ENCODE measurements at places on chromosomes 2 and 18. TPM values are rescaled to one million over a fixed set of nuclear protein-coding genes. Genes with fewer than 3 reads are reported as not detected.

The AKAIN1 gene
- total RNA-seq = not detected

The SEPTIN2 gene
- total RNA-seq = 216 TPM

The CAPN14 gene
- total RNA-seq = 1.1 TPM

The RAMP1 gene
- 0.69 TPM for total RNA-seq

The KCNJ13 gene
- not detected for total RNA-seq

The MTLN gene
- 110 TPM for total RNA-seq

The VIT gene
- total RNA-seq = not detected

DNA sequence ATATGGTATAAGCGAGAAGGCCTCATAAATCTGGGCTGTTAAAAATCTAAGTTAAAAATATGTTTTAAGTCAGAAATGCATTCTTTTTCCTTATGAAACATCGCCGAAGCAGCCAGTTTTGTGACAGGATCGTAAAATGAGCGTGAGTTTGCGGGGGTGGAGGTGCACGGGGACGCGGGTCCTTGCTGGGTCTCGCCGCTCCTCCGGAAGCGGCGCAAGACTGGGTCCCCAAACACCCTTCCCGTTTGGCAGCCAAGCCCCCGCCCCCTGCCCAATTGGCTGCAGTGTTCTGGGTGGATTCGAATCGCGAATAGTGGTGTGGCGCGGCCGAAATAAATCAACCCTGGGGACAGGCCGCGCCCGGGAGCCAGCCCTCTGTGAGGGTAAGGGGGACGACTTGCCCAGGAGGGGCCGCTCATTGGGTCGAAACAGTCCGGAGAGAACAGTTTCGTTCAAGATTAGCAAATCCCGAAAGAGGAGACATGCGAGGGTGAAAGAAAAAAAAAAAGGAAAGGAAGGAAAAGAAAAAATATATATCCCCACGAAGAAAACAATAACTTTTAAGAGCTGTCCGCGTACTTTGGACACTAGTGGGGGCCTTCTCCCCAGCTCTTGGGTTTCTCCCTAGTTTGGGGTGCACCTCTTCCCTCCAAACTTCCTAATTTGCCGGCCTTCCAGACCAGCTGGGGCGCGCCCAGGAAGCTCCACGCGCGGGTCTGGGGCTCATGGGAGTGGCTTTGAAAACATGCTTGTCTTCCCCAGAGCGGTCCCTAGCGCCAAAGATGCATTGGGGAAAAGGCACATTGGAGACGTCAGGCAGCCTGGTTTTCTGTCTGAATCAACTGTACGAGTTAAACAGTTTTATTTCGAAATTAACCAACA, 3.1 kb upstream of the GATA6 start:
- DNase-seq = no peak
- no peaks in the 10 kb centered on the region for H3K36me3 ChIP-seq
- no peak overlapping the region for H3K27ac ChIP-seq
- peaks cover 71% of the 10 kb centered on the region for H3K27me3 ChIP-seq
- no peak overlapping the region for H3K4me3 ChIP-seq

DNA sequence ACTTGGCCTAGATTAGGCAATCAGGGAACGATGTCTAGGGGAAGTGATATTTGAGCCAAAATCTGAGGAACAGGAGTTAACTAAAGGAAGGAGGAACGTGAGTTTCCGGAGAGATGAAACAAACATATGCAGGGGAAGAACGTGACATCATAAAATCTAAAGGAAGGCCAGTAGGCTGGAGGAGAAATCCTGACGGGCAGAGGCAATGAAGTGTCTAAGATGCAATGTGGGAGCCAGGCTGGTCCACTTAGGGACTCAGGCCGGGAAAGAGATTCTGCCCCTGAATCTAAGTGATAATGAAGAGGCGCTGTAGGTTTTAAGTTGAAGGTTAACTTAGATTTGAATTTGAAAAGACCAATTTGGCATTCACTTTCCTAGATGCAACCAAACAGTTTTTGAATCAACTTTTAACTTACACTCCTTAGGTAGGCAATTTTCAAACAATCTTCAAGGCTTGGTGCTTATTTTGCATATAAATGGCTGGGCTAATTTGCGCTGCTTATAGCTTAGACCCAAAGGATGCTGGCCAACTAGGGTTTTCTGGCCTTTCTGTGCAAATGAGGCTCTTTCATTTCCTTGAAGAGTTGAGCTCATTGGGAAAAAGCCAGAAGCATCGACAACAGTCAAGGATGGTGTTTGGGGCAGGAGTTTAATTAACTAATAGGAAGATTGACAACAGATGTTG, 221.7 kb downstream of the SOX11 start:
- DNase-seq = no peak
- H3K36me3 ChIP-seq = no peaks in the 10 kb centered on the region
- H3K27me3 ChIP-seq = no peaks in the 10 kb centered on the region
- no peak overlapping the region for H3K27ac ChIP-seq
- no peak overlapping the region for H3K4me3 ChIP-seq
- no peaks in the 10 kb centered on the region for H3K4me1 ChIP-seq

GRCh38 chr2:101340141-101340551, 31.6 kb upstream of the RNF149 start:
- H3K4me3 ChIP-seq = no peak overlapping the region
- H3K4me1 ChIP-seq = peaks cover 19% of the 10 kb centered on the region
- no peaks in the 10 kb centered on the region for H3K36me3 ChIP-seq
- no peak for DNase-seq
- no peaks in the 10 kb centered on the region for H3K27me3 ChIP-seq

GRCh38 chr2:134146161-134146560, 107.7 kb upstream of the MGAT5 start:
- no peak for DNase-seq
- peaks cover 58% of the 10 kb centered on the region for H3K4me1 ChIP-seq
- H3K36me3 ChIP-seq = peaks cover 6% of the 10 kb centered on the region

- DNase-seq = no peak
- H3K4me1 ChIP-seq = peaks cover 58% of the 10 kb centered on the region
- H3K27me3 ChIP-seq = no peaks in the 10 kb centered on the region
- no peak overlapping the region for H3K4me3 ChIP-seq
Observed at GRCh38 chr2:148531235-148531634, 113.3 kb upstream of the EPC2 start.

GRCh38 chr2:217267758-217268157, 407.9 kb upstream of the TNP1 start:
- H3K27me3 ChIP-seq = peaks cover 22% of the 10 kb centered on the region
- H3K36me3 ChIP-seq = no peaks in the 10 kb centered on the region
- no peak for DNase-seq
- H3K4me3 ChIP-seq = no peak overlapping the region
- H3K27ac ChIP-seq = no peak overlapping the region
- no peaks in the 10 kb centered on the region for H3K4me1 ChIP-seq

DNA sequence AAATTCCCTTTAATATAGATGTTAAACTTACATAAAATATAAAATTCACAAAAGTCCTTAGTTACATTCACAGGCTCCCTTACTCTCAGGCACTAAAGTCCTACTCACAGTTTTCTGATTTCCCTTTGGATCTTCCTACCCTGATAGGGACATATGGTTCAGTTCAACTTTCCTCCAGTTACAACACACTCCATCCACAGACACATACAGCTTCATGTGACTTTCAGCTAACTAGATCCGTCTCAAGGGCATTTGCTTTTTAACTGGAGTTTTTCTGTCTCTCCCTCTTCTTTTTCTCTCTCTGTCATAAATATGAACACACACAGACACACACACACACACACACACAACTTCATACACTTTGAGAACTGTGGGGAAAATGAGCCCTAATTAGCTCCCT, 419.2 kb downstream of the LRP1B start:
- H3K27ac ChIP-seq = no peak overlapping the region
- no peak for DNase-seq
- H3K36me3 ChIP-seq = no peaks in the 10 kb centered on the region
- no peaks in the 10 kb centered on the region for H3K4me1 ChIP-seq
- H3K27me3 ChIP-seq = no peaks in the 10 kb centered on the region
- H3K4me3 ChIP-seq = no peak overlapping the region

GRCh38 chr2:85702800-85703199, 8.6 kb downstream of the GNLY start:
- no peaks in the 10 kb centered on the region for H3K36me3 ChIP-seq
- no peak for DNase-seq
- peaks cover 3% of the 10 kb centered on the region for H3K27me3 ChIP-seq

DNA sequence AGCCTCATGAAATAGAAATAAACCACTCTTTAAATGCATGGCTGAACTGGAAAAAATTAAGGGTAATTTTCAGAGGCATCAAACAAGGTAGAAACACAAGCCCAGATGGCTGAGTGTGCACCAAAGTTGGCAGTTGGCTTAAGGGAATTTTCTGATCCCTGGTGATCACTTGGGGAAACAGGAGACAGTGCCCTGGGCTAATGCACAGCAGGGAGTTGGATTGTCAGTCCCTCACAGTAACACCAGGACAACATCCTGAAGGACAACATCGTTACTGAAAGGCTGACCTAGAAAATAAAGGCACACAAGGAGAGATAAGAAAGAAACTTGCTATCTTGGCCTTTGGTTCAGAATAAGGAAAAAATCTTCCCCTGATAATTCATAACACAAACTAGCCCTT, 417.0 kb downstream of the SLC4A3 start:
- H3K4me3 ChIP-seq = no peak overlapping the region
- DNase-seq = no peak
- no peaks in the 10 kb centered on the region for H3K4me1 ChIP-seq

- H3K4me3 ChIP-seq = no peak overlapping the region
- H3K27me3 ChIP-seq = no peaks in the 10 kb centered on the region
- no peaks in the 10 kb centered on the region for H3K4me1 ChIP-seq
- DNase-seq = no peak
- H3K27ac ChIP-seq = no peak overlapping the region
Observed at GRCh38 chr18:6537475-6537874, 122.8 kb upstream of the L3MBTL4 start.

DNA sequence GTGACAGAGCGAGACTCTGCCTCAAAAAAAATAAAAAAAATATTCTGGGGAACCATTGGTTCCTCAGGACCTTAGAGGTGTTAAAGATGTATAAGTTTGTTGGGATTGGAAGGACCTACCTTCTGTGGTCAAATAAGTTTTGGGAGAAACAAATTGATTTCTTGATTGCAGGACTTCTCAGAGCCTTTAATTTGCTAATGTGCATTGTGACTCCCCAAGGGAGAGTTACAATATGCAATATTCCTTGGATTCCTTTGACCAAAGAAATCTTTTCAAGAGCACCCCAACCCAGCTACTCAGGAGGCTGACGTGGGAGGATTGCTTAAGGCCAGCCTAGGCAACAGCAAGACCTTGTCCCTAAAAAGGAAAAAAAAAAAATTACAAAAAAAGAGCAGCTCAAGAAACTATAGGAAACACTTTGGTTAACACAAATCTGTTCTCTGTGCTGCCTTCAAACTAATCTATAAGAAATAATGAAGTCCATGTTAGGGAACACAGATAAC, 6.5 kb downstream of the NAGK start:
- H3K4me1 ChIP-seq = peaks cover 43% of the 10 kb centered on the region
- no peak for DNase-seq
- H3K4me3 ChIP-seq = no peak overlapping the region
- no peak overlapping the region for H3K27ac ChIP-seq
- H3K27me3 ChIP-seq = no peaks in the 10 kb centered on the region

GRCh38 chr18:55089610-55090009, 130.3 kb upstream of the CCDC68 start:
- no peak for DNase-seq
- no peak overlapping the region for H3K4me3 ChIP-seq
- H3K36me3 ChIP-seq = no peaks in the 10 kb centered on the region
- H3K27ac ChIP-seq = no peak overlapping the region
- H3K4me1 ChIP-seq = no peaks in the 10 kb centered on the region

DNA sequence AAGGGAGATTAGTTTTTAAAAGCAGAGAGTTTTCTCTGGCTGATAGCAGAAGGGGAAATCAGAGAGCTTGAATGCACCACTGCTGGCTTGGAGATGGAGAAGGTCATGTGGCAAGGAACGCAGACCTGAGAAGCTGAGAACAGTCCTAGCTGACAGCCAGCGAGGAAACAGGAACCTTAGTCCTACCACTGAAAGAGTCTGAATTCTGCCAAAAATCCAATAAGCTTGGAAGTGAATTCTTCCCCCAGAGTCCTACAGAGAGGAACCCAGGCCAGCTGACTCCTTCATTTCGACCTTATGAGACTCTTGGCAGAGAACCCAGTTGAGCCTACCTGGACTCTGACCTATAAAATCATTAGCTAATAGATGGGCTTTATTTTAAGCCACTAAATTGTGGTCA, 371.9 kb upstream of the TNP1 start:
- no peaks in the 10 kb centered on the region for H3K4me1 ChIP-seq
- H3K36me3 ChIP-seq = no peaks in the 10 kb centered on the region
- peaks cover 19% of the 10 kb centered on the region for H3K27me3 ChIP-seq

- H3K27ac ChIP-seq = peak overlapping the region; percentile 97
- peak overlapping the region; percentile 91 for H3K4me3 ChIP-seq
- no peaks in the 10 kb centered on the region for H3K27me3 ChIP-seq
- DNase-seq = no peak
Observed at GRCh38 chr2:75710220-75710576, 517 bp downstream of the GCFC2 start.

GRCh38 chr2:28621172-28622100, 125.6 kb downstream of the PLB1 start:
- peaks cover 4% of the 10 kb centered on the region for H3K36me3 ChIP-seq
- peak overlapping the region; percentile 94 for H3K27ac ChIP-seq
- peak; percentile 91 for DNase-seq
- H3K27me3 ChIP-seq = no peaks in the 10 kb centered on the region

DNA sequence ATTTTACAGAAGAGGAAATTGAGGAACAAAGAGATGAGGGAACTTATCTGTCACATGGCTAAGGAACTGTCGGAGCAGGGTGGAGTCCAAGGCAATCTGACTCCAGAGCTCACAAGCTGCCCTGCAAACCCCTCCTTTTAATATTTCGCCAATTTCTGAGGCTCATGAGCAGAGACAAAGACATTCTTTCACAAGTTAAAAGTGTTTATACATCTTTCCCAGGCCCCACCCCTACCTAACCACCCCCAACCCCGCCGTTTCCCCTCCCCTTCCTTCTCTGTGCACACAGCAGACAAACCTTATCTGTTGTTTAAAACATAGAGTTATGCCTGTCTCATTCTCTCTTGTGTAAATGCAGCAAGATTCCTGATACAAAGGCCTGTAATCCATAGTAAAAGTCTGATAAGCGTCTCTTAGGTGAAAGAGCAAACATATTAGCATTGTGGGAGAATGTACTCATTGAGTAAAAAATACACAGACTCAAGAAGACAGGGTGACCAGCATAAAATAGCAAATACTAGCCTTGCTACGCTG, 44.3 kb downstream of the EPHA4 start:
- peaks cover 40% of the 10 kb centered on the region for H3K4me1 ChIP-seq
- H3K27me3 ChIP-seq = no peaks in the 10 kb centered on the region
- H3K27ac ChIP-seq = peak overlapping the region; percentile 28
- H3K36me3 ChIP-seq = no peaks in the 10 kb centered on the region

DNA sequence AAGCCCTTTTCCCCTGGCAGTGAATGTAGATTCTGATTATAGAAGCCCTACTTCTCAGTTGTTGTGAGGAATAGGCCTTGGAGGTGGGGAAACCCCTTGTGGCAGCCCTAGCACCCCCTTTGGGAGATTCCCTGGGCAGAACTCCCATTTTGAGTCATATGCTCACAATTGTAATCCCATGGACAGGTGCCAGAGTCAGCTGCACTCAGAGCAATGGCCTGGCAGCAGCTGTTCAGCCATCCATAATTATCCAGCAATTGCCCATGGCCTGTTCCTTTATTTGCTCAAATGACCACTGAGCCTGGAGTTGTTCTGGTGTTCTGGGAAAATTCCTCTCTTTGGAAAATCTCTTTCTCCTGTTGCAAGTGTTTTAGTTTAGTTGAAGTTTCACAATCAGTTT, 71.7 kb downstream of the PTRHD1 start:
- H3K27ac ChIP-seq = no peak overlapping the region
- no peak overlapping the region for H3K4me3 ChIP-seq
- H3K4me1 ChIP-seq = peaks cover 8% of the 10 kb centered on the region
- H3K27me3 ChIP-seq = no peaks in the 10 kb centered on the region
- peaks cover 7% of the 10 kb centered on the region for H3K36me3 ChIP-seq
- peak; percentile 43 for DNase-seq

- peaks cover 53% of the 10 kb centered on the region for H3K4me1 ChIP-seq
- peaks cover 19% of the 10 kb centered on the region for H3K36me3 ChIP-seq
- H3K27me3 ChIP-seq = no peaks in the 10 kb centered on the region
- H3K4me3 ChIP-seq = peak overlapping the region; percentile 82
- peak overlapping the region; percentile 68 for H3K27ac ChIP-seq
Observed at GRCh38 chr2:46914578-46915230, 902 bp downstream of the MCFD2 start.

All from activated naive CD4-positive, alpha-beta T cell treated with anti-CD3 and anti-CD28 coated beads for 36 hours (primary cell).